ENCODE measurements at places on chromosomes 4 and X.

DNA sequence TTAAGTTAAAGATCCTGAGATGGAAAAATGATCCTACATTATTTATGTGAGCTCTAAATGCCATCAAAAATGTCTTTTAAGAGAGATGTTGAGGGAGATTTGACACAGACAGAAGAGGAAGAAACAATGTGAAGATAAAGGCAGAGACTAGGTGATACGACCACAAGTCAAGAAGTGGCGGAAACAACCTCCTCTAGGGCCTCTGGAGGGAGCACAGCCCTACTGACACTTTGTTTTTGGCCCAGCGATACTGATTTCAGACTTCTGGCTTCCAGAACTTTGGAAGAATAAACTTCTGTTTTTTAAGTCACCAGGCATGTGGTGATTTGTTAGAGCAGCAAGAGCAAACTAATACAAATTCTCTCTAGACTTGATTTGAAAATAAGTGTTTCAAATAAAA lies 1216.1 kb downstream of the FSTL5 start:
- no peak for DNase-seq

DNA sequence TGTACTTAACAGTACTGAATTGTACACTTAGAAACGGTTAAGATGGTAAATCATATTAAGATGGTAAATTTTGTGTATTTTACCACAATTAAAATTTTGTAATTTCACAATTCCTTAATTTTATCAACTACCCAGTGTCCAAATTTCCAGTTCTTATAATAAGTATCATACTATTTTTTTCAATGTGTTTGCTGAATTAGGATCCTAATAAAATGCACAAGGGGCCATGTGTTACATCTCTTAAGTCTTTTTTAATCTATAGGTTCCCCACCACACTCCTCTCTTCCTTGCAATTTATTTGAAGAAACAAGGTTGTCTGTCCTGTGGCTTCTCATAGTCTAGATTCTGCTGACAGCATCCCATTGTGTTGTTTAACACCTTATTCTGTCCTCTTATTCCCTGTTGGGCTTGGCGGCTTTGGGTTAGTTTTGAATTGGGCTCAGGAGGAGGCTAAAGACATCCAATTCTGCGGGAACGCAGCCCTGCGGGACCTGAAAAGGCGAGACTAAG lies 533 bp upstream of the SYAP1 start:
- no peak for DNase-seq

DNA sequence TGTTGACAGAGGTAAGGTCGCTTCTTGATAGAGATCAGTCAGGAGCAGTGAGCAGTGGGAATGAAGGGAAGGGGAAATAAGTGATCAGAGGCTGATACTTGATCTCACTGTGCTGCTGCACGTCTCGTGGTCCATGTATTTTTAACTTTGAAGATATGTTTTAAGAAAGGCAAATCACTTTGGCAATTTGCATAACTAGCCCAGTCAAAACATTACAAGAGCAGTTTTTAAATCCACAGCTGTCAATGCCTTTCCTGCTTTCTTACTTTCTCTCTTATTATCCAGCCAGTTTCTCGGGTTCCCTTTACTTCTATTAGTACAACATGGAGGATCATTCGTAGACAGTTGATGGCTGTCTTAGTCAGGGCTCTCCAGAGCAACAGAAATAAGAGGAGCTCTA lies 472.8 kb downstream of the TMA16 start:
- DNase-seq = no peak

DNA sequence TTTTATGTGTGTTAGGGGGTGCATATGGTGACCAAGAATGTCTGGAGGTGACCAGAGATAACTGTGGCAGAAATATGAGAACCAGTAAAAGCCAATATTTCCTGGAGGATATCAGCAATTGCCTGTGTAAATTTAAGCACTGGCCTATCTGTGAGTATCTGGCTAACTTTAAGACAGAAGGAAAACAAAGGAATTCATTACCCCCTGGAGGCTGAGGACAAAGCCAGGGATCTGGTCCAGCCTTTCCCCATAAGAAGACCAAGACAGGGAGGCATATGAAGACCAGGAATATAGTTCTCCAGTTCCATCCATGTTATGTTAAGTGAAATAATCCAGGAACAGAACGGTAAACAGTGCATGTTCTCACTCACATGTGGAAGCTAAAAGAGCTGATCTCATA lies 49.2 kb downstream of the MFAP3L start:
- no peak for DNase-seq

DNA sequence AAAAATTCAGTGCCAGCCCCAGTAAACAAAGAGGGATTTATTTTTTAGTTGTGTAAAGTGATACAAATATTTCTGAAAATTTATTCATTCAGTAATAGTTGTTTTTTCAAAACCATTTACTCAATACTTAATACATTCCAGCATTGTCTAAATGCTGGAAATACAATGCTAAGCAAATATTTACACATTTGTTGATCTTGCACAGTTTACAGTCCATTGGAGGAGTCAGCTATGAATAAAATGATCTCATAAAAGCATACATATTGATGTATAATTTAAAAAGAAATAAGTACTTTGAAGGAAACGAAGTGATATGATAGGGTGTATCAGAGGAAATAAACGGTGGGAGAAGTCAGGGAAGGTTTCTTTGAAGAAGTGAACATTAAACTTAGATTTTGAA lies 1942.1 kb upstream of the ADGRL3 start:
- no peak for DNase-seq

DNA sequence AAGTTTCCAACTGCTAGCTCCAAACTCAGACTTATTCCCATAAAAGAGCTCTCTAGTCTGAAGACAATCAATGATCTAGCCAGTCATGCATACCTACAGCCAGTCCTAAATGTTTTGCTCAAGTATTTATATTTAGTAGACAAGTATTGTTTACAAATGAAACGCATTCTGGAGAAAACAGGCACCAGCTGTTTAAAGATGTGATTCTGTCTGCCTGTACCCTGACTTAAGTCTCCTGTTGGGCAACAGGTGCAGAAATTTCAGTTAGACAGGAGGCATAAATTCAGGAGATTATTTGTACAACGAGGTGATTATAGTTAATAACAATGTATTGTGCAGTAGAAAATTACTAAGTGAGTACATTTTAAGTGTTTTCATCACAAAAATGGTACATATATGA lies 28.9 kb downstream of the LNX1 start:
- DNase-seq = no peak

DNA sequence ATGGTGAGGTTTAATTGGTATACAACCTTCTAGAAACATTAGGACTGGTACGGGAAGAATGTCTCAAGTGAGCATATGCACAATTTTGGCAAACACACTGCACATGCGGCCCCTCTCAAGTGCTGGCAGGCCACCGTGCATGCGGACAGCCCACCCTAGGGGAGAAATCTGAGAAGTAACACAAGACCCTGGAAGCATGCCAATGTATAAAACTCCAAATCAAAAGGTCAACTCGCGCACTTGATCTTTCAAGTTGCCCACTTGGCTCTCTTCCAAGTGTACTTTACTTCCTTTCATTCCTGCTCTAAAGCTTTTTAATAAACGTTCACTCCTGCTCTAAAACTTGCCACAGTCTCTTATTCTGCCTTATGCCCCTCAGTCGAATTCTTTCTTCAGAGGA lies 488.3 kb downstream of the CFAP47 start:
- DNase-seq = no peak

- DNase-seq = no peak
Observed at GRCh38 chrX:114583646-114584374, at the start of gene HTR2C. Gene HTR2C, plus strand, starts transcription at chrX:114584086. Its CDS starts 142,851 bp downstream, at chrX:114726937.

GRCh38 chrX:10831716-10832502 lies 211.5 kb upstream of the MID1 start:
- no peak for DNase-seq

DNA sequence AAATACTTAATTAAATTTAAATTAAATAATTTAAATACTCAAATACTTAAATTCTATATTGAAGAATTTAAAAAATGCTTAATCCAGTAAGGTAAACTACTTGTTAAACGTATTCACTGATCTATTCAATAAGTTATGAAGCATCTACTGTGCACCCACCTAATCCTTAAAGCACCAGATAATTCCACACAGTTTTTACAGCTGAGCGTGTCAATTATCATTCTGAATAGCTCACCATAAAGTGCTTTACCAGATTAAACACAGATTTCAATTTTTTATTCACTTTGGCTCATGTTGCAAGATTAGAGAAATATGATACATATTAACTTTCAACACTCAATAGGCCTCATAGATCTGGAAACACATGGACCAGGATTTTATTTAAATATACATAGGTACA lies 79.2 kb upstream of the DDIT4L start:
- no peak for DNase-seq

- no peak for DNase-seq
Observed at GRCh38 chrX:37926700-37927099, 79.3 kb upstream of the DYNLT3 start.

DNA sequence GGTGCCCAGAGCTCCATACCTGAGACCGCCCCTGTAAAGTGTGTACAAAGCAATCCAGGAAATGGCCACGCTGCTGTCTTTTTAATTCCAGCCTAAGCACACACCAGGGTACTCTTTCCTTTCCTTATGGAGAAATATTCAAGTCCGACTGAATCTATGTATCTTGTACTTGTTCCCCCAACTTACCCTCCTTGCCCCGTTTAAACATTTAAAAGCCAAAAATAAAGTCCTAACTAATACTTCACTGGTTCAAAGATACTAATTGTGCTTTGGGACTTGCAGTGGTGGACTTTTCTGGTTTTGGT lies 731 bp upstream of the AMMECR1 start:
- DNase-seq = no peak

DNA sequence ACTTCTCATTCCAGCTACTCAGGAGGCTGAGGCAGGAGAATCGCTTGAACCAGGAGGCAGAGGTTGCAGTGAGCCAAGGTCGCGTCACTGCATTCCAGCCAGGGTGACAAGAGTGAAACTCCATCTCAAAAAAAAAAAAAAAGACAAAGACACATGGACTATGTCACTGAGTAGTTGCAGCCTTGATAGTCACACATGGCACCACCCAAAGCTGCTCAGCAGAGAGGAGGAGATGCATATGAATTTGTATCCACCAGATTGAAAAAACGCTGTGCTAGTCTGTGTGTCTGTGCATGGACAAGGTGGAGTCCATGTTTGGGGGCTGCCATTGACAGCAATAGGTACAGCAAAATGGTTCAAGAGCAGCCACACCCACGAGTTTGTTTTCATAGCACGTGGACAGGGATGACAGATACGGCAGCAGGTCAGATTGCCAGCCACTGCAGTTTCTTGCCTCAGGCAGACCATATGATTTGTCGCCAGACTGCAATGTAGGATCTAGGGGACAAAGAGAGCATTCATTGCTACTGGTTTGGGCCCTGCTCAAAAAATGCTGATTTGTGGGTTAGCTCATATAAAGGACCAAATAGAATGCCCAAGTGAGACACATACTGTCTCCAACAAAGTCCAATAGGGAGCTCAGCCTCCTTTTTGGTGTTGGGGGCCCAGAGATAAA lies 89.9 kb downstream of the CEP135 start:
- no peak for DNase-seq

DNA sequence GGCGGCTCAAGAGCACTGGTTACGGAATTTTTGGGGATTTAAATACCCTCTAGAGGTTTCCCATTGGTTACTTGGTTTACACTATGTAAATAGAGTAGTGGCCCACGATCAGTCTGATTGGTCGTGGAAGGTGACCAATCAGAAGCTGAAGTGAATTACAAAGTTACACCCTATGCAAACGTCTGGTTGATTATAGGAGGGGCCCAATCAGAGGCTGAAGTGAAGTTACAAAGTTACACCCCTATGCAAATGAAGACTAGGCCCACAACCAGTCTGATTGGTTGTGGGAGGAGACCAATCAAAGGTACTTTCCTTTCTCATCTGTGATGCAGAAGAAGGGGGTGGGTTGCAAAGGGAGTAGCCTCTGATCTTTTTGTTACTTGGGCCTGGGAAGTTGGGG lies 45.1 kb upstream of the HSD17B10 start:
- DNase-seq = no peak

- no peak for DNase-seq
Observed at GRCh38 chr4:102789317-102789717, 28.5 kb upstream of the MANBA start.

GRCh38 chr4:152064753-152065152 lies 303.9 kb upstream of the GATB start:
- no peak for DNase-seq

- DNase-seq = no peak
Observed at GRCh38 chr4:107492566-107492965, 227.5 kb downstream of the PAPSS1 start.

- no peak for DNase-seq
Observed at GRCh38 chrX:101078716-101079598, at the start of gene TMEM35A. Gene TMEM35A, plus strand, starts transcription at chrX:101078879. Its CDS starts 124 bp downstream, at chrX:101079003.

DNA sequence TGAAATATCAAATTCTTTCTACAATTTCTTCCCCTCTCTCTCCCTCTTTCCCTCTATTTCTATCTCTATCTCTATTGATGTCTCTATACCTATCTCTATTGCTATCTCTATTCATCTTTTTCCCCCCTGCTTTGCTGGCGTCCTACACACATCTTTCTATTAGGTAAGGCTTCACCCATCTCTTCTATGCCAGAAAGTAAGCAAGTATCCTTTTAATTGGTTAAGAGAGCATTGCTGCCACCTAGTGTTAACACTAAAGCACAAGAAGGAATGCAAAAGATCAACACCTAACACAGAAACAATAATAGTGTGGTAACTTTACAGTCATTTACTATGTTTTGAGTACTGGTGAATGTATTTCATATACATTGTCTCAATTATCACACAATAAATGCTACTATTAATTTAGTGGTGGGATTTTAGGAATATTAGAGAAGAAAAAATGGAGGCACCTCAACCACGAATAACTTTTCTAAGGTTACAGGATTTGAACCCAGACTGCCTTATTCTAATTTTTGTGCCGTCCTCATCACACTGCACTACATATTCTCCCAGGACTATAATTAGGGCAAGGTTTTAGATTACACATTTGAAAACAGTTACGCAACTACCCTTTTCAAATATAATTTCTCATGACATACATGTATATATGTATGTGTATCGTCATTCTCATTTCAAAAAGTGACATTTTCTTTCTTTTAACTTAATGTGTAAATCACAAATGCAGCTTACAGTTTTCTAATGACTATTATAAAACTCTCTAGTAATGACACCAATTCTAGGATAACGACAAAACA lies 3.7 kb upstream of the C4orf36 start:
- DNase-seq = no peak

DNA sequence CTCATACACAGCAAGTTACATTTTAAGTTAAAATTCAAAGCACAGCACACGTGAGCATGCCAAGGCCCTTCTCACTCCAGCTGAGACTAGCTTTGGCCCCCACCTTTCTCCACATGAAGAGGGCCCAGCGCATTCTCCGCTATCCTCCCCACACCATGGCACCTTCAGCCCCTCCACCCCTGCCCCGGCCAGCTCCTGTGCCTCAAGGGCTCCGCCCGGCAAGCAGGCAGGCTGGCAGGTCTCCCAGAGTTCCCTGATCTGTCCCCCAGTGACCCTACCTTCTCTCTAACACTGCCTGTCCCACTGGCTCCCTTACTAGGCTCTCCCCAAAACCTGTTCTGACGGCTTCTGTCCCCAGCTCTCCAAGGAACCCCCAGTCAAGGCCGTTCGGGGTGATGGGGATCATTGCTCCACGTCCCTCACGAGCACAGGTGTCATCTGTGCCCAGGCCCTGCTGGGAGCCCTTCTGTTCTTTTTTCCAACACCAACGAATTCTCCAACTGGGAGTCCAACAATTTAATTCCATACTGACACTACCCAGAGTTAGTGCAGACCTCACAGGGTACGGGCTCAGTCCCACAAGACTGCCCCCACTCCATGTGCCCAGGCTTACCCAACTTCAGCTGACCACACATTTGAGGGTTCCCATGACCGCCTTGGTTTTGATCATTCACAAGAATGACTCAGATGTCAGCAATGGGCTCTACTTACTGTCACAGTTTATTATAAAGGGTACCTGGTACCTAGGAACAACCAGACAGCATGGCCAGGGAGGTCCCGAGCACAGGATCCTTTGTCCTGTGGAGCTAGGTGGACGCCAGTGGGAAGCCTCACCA lies 4.2 kb downstream of the LETM1 start:
- DNase-seq = no peak

Data from C1 segment of cervical spinal cord (tissue), 14 donors.